ENCODE measurements at places on chromosomes 7 and 10.

- DNase-seq = no peak
Measured at GRCh38 chr10:131167036-131167860, 144.3 kb downstream of the TCERG1L start.

- DNase-seq = no peak
Measured at GRCh38 chr10:132541129-132541528, 3.5 kb downstream of the INPP5A start.

DNA sequence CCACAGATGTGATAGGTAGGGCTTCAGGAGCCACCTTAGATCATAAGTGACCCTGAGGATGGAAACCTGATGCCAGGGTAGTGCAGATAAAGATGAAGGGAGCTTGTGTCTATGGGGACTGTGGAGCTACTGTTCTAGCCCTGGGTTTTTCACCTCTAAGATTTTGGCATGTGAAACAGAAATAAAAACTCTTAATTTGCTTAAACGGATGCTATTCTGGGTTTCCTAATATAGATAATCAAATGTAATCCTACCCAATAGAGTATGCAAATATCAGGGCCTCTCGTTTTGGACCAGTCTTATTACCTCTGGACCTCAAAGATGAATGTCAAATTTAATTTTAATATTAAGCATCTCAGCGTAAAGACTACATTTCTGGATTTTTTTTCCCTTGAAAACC lies 49.3 kb downstream of the ABCB4 start:
- no peak for DNase-seq

GRCh38 chr10:57950442-57950974 lies 317.2 kb downstream of the IPMK start:
- no peak for DNase-seq

DNA sequence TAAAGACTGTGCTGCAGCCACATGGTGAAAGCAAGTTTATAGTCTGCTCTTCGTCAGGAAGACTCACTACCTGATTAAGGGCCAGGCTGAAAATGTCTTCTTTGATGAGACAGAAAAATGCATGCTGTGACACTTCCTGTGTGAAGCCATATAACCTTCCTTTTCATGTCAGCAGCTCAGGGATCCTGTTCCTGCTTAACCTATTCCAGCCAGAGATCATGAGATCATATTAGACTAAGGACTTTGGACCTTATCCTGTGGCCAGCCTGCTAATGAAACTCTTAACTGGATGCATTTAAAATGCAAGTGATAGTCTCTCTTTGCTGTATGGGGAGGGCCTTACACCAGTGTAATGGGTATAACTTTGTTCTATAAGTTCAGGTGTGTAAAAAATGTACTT lies 165.2 kb downstream of the PTEN start:
- DNase-seq = no peak
